ENCODE measurements at places on chromosomes 2 and 18.

- DNase-seq = no peak
These were observed 80.5 kb downstream of the KCNF1 start for GRCh38 chr2:10992023-10992791.

GRCh38 chr2:224098481-224099230 lies 59.6 kb upstream of the SERPINE2 start:
- no peak for DNase-seq

DNA sequence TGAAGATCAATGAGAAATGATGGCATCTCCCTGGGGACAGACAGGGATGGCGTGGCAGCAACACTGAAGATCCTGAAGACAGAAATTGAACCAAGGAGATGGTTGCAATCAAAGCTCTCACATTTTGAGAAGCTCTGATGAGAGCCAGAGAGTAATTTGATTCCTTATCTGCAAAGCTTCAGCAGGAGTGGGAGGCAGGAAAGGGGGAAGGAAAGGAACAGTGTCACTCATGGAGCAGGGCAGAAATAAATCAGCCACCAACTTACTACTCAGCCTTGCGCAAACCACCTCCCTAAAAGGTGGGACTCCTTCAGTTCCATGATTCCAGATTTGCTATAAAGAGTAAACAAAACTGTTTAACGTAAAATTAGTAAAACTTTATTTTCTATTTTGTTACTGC lies 119.2 kb downstream of the CACNB4 start:
- DNase-seq = no peak

- no peak for DNase-seq
These were observed 76.0 kb upstream of the EPC2 start for GRCh38 chr2:148568597-148568996.

GRCh38 chr2:121634354-121635307 lies 14.6 kb downstream of the CLASP1 start:
- DNase-seq = peak; percentile 32

GRCh38 chr2:234980451-234981187 lies 28.8 kb downstream of the SH3BP4 start:
- DNase-seq = no peak

DNA sequence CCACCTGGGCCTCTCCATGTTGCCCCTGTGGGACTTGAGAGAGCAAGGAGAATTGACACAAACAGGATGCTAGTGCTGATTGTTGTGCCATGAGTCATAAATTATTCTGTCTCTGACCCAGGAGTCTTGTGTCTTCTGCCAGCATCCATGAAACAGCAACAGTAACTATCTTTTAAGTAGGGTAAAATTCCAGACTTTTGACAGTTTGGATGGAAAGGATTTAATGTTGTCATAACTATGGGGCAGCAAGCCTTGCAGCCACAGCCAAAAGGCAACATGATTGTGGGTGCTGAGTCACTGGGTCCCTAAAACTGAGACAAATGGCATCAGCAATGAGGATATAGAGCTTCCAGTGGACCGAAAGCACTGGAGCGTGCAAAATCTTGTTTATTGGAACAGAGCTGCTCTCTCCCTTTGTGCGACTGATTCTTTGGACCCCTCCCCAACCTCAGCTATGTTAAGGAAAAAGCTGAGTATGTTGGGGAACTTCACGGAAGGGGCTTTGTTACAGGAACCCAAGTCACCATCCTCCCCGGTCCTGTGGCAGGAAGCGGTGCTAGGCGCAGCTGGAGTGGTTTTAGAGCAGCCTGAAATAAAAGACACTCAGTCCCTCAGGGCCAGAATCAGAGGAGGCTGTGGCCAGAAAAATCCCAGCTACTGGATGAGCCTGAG lies 9.6 kb upstream of the ITPRIPL1 start:
- DNase-seq = no peak

DNA sequence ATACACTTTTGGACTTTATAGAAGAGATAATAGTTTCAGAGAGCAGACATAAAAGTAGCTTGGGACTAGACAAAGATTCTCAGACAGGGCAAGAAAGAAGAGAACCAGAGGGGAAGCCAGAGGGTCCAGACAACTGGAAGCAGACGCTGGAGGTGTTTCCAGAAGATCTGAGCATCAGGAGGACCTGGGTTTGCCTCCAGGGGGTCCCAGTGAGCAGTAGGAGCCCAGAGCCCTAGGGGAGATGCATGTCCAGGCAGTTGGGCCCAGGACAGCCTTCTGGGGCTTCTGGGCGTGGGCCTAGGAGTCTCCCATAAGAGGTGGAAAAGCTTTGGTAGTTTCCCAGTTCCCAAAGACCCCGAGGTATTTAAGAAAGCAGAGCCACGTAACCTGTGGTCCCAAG lies 251.2 kb upstream of the ID2 start:
- DNase-seq = no peak

DNA sequence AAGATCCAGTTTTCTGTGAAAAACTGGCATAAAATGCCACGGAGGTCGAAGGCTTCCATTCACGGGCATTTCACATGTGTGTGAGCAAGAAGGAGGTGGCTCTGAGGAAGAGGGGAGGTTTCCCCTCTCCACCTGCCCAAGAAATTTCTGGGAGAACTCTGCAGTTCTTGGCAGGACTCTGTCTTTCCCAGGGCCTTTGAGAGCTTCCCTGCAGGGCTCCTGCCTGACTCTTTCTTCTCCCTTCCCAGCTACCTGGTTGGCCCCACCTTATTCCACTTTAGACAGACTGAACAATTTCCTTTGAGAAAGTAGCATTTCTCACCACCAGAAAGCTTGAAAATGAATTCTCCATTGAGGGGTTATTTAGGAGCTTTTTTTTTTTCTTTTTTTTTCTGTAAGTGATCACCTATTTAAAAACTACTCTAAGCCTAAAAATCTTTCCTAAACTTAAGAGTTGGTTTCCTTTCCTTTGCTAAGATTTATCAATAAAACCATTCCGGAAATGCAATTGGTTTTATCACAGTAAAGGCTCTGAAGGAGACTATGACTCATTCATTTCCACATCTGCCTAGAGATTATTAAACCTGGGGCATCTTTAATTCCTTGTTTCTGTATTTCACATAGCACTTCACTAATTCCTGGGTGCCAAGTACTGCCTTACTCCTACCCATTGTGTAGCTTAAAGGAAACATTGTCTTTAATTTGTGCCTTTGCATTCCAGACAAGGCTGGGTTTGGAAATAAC lies 59.3 kb downstream of the UNC80 start:
- DNase-seq = no peak

- DNase-seq = no peak
These were observed 102.5 kb upstream of the LDAH start for GRCh38 chr2:20925265-20925889.

GRCh38 chr2:42775186-42775585 lies 11.3 kb upstream of the OXER1 start:
- no peak for DNase-seq

- no peak for DNase-seq
These were observed 965 bp downstream of the SIX3 start for GRCh38 chr2:44942304-44943030.

DNA sequence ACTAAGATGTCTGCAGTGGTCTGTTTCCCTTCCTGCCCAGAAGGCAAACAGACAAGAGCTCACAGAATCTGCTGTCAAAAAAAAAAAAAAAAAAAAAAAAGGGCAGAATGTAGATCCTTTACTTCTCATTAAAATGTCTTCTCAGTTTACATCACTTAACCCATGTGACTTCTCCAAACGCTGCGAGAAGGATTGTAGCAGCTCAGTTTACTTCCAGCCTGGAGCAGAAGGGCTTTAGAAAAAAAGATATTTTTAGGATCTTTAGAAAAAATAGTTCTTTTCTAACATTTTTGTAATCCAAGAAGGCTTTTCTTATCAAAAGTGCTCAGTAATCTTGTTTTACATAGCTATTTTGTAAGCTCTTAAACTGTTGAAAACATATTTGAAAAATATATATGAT lies 425.4 kb downstream of the CNTNAP5 start:
- DNase-seq = no peak

GRCh38 chr2:112869258-112869842 lies 32.8 kb upstream of the IL1B start:
- no peak for DNase-seq

DNA sequence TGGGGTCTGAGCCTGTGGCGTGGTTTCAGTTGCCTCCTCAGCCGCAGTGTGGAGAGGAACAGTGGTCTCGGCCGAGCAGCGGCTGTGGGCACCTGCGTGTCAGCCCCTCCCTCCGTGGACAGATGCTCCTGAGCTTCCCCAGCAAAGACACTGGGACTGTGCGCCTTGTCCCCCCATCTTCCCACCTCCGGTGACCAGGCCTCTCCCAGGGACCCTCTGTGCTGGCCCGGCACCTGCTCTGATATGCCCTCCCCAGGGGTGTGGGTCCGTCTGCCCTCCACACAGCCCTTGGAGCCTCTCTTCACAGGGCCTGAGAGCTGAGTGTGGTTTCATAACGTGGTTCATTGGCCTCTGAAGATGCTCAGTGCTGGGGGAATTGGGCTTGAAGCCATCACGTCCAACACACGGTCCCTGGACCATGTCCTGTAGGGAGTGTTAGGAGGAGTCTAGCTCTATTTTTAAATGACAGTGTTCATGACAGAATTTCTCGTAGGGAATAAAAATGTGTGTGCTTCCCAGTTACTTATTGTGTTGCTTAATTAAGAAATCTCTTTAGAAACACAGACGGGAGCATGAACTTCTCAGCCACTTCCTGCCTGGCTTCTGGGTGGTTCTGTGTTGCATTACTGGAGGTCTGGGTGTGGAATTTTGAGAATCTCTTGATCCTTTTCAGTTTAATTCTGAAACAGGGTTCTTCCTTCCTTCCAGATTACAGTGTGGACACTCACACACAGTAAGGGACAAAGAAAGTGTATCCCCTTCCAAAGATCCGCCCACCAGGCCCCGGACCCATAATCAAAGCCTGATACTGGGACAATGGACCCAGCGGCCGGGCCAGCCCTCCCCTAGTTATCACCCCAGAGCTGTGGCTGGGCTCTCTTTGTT lies 110.7 kb downstream of the NFATC1 start:
- DNase-seq = no peak

- DNase-seq = no peak
These were observed 95.0 kb upstream of the RIOK3 start for GRCh38 chr18:23357996-23358594.

GRCh38 chr2:237731663-237732062 lies 66.9 kb upstream of the RBM44 start:
- DNase-seq = no peak

- no peak for DNase-seq
These were observed 35.2 kb downstream of the SRBD1 start for GRCh38 chr2:45575881-45576280.

- no peak for DNase-seq
These were observed 287.5 kb upstream of the VRK2 start for GRCh38 chr2:57759131-57759530.

- DNase-seq = no peak
These were observed 51.5 kb upstream of the DCC start for GRCh38 chr18:52288403-52289004.

GRCh38 chr2:194077366-194077765 lies 1579.7 kb upstream of the SLC39A10 start:
- no peak for DNase-seq

DNA sequence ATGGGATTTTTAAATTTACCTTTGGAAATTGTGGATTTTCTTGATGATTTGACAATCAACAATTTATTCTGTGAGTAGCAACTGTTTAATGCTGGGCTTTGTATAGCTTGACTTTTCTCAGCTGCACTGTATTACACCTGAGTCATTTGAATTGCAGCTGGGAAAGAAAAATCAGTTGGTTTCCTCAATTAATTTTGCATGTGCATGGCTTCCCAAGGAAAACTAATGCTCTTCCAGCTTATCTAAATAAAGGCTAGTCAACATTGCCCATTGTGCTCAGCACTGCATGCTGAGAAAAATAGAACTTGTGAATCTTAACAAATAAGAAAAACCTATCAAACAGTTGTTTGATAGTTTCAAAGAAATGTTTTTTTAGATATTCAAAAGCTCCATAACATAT lies 268.3 kb upstream of the CDH20 start:
- no peak for DNase-seq

- DNase-seq = peak; percentile 36
These were observed 11.5 kb downstream of the CFAP65 start for GRCh38 chr2:219029829-219030165.

DNA sequence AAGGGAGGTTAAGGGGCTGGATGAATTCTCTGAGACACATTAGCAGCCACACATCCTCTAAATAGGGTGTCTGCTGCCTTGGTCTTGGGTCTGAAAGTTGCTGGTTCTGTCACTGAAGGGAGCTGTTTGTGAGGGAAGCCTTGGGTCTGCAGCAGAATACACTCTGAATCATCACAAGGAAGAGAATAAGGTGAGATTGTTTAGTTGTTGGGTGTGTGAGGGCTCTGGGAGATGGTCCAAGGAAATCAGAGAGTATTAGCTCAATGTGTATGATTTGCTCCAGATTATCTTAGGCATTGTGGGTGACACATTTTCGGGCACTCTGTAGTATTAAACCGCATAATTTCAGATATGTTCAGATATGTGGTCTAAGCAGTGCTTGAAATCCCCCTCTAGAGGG lies 548.5 kb downstream of the SLC4A3 start:
- DNase-seq = no peak

- no peak for DNase-seq
These were observed 226.0 kb upstream of the SLC35G4 start for GRCh38 chr18:11383381-11383780.

DNA sequence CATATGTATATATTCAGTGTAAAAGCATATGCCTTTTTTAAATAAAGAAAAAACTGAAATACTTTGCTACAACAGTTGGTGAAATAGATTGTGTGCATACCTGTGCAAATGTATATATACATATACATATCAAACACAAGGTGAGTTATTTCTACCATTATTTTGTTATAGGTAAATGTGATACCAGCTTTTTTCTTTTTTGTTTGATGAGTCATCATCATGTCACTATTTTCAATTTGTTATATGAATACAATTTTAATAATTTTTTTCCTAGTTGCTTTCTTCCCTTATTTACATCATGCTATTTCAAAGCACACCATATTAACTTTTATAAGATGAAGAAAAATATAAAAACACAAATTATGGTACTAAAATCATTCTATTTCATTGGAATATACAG lies 87.0 kb upstream of the STK17B start:
- DNase-seq = no peak

DNA sequence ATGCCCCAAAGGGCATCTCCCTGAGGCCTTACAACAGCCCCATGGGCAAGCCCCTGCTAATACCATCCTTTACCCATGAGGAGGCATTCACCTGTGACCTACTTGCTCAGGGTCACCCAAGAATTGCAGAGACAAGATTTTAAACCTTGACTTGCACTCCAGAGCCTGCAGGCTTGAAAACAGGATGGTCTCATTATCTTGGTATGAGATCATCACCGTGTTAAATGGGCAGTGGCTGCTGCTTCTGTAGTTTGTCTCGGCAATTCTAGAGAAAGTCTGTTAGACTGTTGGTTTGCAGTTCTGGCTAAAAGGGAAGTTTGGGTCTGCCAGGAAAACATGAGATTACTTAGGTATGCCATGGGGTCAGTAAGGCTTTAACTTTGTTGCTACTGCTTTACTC lies 698.9 kb downstream of the GALR1 start:
- DNase-seq = no peak

- DNase-seq = no peak
These were observed 67.4 kb upstream of the STAM2 start for GRCh38 chr2:152242787-152243472.

GRCh38 chr2:170396799-170397459 lies 219.0 kb downstream of the MYO3B start:
- peak; percentile 38 for DNase-seq

Data from SW 1271 (cell line).